ENCODE measurements at places on chromosomes 2 and 18.

- H3K27ac ChIP-seq = no peak overlapping the region
- no peak for ATAC-seq
- no peaks in the 10 kb centered on the region for H3K4me1 ChIP-seq
- H3K36me3 ChIP-seq = no peaks in the 10 kb centered on the region
- H3K27me3 ChIP-seq = no peaks in the 10 kb centered on the region
- H3K4me3 ChIP-seq = no peak overlapping the region
Observed at GRCh38 chr2:78541451-78542267, 483.8 kb upstream of the REG3G start.

- peaks cover 3% of the 10 kb centered on the region for H3K27me3 ChIP-seq
- H3K4me3 ChIP-seq = peak overlapping the region; percentile 92
- H3K27ac ChIP-seq = peak overlapping the region; percentile 99
- peak; percentile 30 for ATAC-seq
Observed at GRCh38 chr18:813172-814071, 1.4 kb upstream of the YES1 start.

DNA sequence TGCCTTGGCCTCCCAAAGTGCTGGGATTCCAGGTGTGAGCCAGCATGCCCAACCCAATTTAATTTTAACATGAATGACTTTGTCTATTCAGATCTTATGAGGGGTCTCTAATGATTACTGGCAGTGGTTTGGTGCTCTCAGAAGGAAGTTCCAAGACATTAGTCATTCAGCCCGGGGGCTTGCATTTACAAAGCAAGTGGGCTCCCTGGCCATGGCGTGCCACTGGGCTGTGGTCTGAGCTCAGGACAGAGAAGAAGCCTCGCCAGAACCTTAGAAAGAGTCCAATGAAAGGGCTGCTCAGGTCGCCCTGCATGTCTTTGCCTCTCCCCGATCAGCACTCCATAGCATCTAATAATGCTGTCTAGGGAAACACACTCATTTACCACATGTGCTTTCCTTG, 182.6 kb upstream of the CHAC2 start:
- no peaks in the 10 kb centered on the region for H3K4me1 ChIP-seq
- H3K27me3 ChIP-seq = peaks cover 1% of the 10 kb centered on the region
- no peak overlapping the region for H3K4me3 ChIP-seq
- ATAC-seq = no peak

- no peak overlapping the region for H3K27ac ChIP-seq
- H3K4me3 ChIP-seq = no peak overlapping the region
- no peaks in the 10 kb centered on the region for H3K4me1 ChIP-seq
- no peak for ATAC-seq
Observed at GRCh38 chr2:85737961-85738360, 15.8 kb upstream of the ATOH8 start.

- H3K4me3 ChIP-seq = no peak overlapping the region
- no peak for ATAC-seq
- H3K4me1 ChIP-seq = no peaks in the 10 kb centered on the region
- no peak overlapping the region for H3K27ac ChIP-seq
- H3K27me3 ChIP-seq = peaks cover 4% of the 10 kb centered on the region
- H3K36me3 ChIP-seq = no peaks in the 10 kb centered on the region
Observed at GRCh38 chr2:188523919-188524318, 232.2 kb downstream of the GULP1 start.

- no peak for ATAC-seq
- no peaks in the 10 kb centered on the region for H3K36me3 ChIP-seq
- no peak overlapping the region for H3K4me3 ChIP-seq
- no peaks in the 10 kb centered on the region for H3K4me1 ChIP-seq
Observed at GRCh38 chr2:149650006-149650405, 62.4 kb upstream of the MMADHC start.

GRCh38 chr2:212990697-212991096, 160.7 kb downstream of the IKZF2 start:
- H3K4me3 ChIP-seq = no peak overlapping the region
- H3K36me3 ChIP-seq = no peaks in the 10 kb centered on the region
- H3K27me3 ChIP-seq = no peaks in the 10 kb centered on the region

DNA sequence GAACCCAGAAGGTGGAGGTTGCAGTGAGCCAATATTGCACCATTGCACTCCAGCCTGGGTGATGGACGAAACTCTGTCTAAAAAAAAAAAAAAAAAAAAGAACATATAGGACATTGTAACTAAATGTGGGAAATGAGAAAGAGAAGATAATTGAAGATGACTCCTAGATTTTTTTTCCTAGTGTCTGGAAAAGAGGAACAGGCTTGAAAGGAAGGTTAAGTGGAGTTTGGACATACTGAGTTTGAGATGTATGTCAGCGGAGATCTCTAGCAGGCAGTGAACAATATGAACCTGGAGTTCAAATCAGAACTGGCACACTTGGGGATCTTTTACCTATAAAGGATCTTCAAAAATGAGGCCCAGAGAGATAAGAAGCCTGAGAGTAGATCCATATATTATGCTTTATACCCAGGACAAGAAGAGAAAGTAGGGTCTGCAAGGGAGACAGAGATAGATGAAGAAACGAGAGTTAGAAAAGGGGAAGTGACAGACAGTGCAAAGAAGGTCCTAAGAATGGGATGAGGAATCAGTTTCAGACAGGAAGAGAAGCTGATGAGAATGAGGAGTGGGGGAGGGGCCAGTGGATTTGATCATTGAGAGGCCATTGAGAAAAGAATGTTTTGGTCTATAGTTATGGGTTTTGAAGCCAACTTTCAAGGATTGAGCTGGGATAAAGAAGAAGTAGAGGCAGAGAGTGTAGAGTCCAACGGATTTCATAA, 46.9 kb upstream of the CD28 start:
- H3K4me3 ChIP-seq = no peak overlapping the region
- peaks cover 17% of the 10 kb centered on the region for H3K4me1 ChIP-seq
- no peak for ATAC-seq
- H3K27me3 ChIP-seq = no peaks in the 10 kb centered on the region
- peak overlapping the region; percentile 10 for H3K27ac ChIP-seq

DNA sequence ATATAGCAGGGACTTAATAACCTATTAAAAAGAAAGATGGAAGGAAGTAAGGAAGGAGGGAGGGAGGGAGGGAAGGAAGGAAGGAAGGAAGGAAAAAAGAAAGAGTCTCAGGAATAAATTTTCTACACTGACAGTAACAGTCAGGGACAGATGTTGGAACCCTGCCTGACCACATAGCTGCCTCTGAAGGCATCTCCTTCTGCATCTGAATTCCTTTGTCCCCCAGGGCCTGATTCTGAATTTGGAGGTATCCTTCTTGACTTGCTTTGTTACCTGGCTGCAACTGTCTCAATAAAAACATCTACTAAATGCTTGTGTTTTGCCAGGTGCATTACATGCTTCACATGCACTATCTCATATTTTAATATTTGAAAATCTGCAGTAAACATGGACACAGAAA, 17.4 kb upstream of the LRATD1 start:
- no peaks in the 10 kb centered on the region for H3K4me1 ChIP-seq
- no peak for ATAC-seq
- no peaks in the 10 kb centered on the region for H3K36me3 ChIP-seq
- H3K27me3 ChIP-seq = peaks cover 4% of the 10 kb centered on the region

DNA sequence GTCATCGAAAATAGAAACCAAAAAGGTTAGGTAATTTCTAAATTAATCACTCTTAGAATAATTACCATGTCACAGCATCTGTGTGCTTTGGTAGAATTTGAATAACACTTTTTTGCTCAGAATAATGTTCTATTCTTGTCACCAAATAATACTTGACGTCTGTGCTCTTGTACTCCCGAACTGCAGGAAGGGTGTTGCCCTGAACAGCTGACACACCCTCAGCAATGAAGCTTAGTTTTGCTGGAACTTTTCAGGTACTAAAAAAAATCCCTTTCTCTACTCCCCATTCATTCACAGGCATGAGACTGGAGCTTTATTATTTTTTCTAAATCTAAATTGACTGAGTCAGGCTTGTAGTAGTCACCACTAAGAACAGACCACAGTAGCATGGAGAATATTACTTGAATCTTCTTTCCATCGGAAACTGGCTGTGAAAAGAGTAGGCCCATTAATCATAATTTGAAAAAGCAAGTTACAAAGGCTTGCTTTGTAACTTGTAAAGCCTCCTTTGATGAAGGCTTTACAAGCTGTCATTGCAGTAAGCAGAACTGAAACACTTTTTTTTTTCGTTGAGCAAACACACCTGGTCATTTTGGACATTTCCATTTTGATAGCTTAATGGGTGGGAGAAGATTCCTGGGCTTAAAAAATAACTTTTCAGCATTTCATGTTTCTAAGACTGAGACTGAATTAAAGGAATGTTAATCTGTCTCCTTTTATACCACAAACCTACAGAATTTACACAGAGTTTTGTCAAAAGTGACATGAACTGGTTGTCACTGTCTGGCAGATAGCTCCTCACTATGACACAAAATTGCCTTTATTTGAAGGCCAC, 70.3 kb upstream of the PELI1 start:
- no peaks in the 10 kb centered on the region for H3K27me3 ChIP-seq
- H3K27ac ChIP-seq = peak overlapping the region; percentile 99
- H3K4me1 ChIP-seq = peaks cover 33% of the 10 kb centered on the region
- peaks cover 19% of the 10 kb centered on the region for H3K36me3 ChIP-seq
- ATAC-seq = peak; percentile 63
- peak overlapping the region; percentile 89 for H3K4me3 ChIP-seq

DNA sequence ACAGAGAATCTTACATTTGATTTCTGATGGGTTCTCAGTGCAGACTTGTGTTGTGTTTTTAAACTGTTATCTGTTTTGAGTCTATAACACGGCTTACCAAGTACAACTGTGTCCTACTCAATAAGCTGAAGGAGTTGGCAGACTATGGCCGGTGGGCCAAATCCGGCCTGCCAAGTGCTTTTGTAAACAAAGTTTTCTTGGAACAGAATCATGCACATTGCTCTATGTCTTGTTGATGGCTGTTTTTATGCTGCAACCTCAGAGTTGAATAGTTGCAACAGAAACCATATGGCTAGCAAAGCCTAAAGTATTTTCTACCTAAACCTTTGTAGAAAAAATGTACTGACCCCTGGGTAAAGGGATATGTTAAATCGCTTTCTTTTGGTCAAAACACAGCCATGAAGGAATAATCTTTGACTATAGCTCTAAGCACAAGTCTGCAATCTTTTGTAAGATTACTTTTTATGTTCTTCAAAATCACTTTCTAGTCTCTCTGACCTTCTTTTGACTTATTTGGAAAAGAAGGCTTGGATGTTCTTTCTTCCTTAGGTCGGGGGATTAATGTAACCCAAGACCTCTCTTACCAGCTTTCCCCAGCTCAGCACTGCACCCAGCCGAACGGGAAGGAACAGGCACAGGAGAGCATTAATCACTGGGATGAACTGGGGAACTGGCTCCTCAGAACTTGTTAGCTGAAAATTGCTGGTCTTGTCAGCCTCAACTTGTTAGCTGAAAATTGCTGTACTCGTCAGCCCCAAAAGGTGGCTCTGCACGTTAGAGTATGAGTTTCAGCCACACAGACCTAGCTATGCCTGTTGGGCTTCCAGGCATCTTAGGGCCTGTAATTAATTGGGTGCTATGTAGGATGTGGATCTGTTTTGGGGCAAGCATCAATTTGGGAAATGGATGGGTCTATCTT, 75.4 kb downstream of the CD8B2 start:
- H3K27me3 ChIP-seq = peaks cover 29% of the 10 kb centered on the region
- peaks cover 5% of the 10 kb centered on the region for H3K4me1 ChIP-seq
- no peak overlapping the region for H3K4me3 ChIP-seq
- no peak for ATAC-seq
- no peaks in the 10 kb centered on the region for H3K36me3 ChIP-seq

GRCh38 chr18:48919547-48919946, 31.2 kb downstream of the SMAD7 start:
- H3K36me3 ChIP-seq = peaks cover 50% of the 10 kb centered on the region
- peaks cover 38% of the 10 kb centered on the region for H3K4me1 ChIP-seq
- ATAC-seq = no peak
- no peak overlapping the region for H3K4me3 ChIP-seq

- ATAC-seq = no peak
- H3K4me1 ChIP-seq = no peaks in the 10 kb centered on the region
- H3K27ac ChIP-seq = no peak overlapping the region
- no peaks in the 10 kb centered on the region for H3K36me3 ChIP-seq
Observed at GRCh38 chr2:173654896-173655265, 300.2 kb downstream of the CDCA7 start.

DNA sequence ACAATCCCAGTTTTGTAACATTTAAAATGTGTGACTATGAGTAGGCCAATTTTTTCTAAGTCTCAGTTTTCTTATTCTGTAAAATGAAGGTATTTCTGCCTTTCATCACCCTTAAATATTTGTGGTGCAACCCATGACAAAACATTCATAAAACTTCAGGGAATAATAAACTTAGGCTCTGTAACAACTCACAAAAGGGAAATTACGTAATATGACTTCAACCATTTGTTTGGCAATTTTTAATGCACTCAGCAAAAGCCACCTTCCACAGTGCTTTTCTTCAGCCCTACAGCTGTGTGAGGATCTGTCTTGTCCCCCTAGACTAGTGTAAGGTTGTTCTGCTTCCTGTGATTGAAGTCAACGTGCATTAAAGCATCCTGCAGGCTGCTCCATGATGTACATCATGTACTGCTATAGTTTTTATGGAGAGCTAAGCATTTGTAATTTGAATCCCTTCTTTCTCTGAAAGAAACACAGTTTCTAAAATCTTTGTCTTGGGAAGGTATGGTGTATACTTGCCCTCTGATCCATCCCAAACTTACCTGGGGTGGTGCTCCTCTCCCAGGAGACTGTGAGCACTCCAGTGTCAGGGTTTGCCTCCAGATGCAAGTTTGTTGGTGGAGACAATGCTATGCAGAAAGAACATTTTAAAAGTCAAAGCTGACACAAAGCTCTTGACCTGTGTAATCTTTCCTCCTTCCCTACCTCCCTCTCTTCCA, 39.1 kb downstream of the FN1 start:
- H3K36me3 ChIP-seq = no peaks in the 10 kb centered on the region
- no peak overlapping the region for H3K4me3 ChIP-seq
- no peaks in the 10 kb centered on the region for H3K4me1 ChIP-seq
- peaks cover 15% of the 10 kb centered on the region for H3K27me3 ChIP-seq
- no peak overlapping the region for H3K27ac ChIP-seq

- H3K27ac ChIP-seq = no peak overlapping the region
- no peaks in the 10 kb centered on the region for H3K27me3 ChIP-seq
- no peak for ATAC-seq
- no peaks in the 10 kb centered on the region for H3K4me1 ChIP-seq
Observed at GRCh38 chr18:55525845-55526244, 62.1 kb downstream of the TCF4 start.

DNA sequence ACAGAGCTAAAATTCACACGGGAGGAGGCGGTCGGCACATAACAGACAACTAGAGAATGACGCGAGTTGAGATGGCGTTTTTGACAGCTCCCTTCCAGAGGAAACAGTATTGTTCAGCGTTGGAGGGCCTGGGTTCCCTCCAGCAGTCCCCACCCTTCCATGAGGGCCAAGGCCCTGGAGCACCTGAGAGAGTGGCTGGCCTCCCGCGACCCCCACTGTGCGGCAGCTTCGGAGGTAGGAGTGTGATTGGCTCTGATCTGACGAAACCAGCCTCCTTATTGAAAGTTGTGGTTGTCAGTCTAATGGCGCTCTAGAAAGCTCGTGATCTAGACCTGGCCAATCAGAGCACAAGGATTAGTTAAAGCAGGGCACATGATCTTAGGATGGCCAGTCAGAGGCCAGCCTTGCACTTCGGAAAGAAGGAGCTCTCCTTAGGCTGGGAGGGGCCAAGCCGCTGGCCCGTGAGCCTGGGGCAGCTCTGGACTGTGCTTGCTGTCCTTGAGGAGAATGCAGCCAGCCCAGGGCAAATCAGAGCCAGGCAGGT, 104.5 kb upstream of the CELF4 start:
- H3K36me3 ChIP-seq = no peaks in the 10 kb centered on the region
- no peak for ATAC-seq
- no peaks in the 10 kb centered on the region for H3K4me1 ChIP-seq
- H3K27ac ChIP-seq = no peak overlapping the region
- H3K27me3 ChIP-seq = no peaks in the 10 kb centered on the region
- H3K4me3 ChIP-seq = no peak overlapping the region

Measured in activated T-helper 17 cell treated with anti-CD3 and anti-CD28 coated beads, Interleukin-2, amount 50 U/mL, for 72 hours (primary cell).